ENCODE measurements at places on chromosomes 6 and 20.
A peak's percentile ranks its signal among the peaks of the same experiment; 100 is the strongest.

GRCh38 chr6:99521633-99522151, 6.5 kb upstream of the USP45 start:
- DNase-seq: peak; percentile 34

- DNase-seq: no peak
Observed at GRCh38 chr20:17871886-17872285, 96.7 kb downstream of the SNX5 start.

DNA sequence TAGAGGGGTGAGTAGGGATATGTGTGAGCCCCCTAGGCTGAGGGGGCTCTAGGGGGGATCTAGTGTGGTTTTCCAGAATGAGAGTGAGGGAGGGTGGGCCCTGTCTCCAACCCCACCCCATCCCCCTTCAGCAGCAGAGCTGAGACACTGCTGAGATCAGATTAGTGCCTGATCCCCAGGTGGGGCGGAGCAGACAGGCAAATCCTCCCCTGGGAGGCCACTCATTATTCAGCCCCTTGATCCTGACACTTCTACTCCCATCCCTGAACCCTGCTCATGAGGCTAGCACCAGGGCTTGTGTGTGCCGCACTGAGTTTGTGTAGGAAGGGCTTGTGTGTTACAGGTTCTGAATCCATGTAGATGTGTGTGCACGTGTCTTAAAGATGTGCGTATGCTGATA, 42.5 kb downstream of the SPDEF start:
- no peak for DNase-seq

DNA sequence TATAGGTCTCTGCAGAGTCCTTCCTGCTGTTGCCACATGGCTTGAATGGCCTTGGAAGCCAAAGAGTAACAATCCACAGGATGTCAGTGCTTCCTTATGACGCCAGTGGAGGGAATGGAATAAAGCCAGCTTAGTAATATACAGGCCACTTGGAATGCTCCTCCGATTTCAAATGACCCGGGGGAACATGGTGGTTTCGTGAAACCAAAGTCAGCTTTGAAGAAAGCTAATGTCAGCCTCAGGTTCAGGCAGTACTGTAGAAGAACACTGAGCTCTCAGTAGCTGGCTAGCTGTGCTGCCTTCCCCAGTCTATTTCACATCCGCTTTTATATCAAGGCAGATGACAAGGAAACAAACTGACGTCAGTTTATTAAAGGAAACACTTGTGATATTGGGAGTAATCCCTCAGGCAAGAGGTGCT, 189.1 kb downstream of the DTNBP1 start:
- no peak for DNase-seq

DNA sequence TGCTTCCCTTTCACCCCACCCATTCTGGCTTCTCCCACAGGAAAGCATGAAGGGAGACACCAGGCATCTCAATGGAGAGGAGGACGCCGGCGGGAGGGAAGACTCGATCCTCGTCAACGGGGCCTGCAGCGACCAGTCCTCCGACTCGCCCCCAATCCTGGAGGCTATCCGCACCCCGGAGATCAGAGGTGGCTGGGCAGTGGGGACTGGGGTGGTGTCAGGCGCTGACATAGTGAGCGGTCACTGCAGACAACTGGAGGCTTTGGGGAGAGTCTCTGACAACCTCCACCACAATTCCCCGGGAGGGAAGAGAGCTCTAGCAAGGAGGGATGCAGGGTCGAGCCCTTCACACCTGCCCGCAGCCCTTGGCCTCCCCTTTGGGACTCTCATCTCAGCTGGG, 18.1 kb downstream of the DNMT3B start:
- DNase-seq: no peak

DNA sequence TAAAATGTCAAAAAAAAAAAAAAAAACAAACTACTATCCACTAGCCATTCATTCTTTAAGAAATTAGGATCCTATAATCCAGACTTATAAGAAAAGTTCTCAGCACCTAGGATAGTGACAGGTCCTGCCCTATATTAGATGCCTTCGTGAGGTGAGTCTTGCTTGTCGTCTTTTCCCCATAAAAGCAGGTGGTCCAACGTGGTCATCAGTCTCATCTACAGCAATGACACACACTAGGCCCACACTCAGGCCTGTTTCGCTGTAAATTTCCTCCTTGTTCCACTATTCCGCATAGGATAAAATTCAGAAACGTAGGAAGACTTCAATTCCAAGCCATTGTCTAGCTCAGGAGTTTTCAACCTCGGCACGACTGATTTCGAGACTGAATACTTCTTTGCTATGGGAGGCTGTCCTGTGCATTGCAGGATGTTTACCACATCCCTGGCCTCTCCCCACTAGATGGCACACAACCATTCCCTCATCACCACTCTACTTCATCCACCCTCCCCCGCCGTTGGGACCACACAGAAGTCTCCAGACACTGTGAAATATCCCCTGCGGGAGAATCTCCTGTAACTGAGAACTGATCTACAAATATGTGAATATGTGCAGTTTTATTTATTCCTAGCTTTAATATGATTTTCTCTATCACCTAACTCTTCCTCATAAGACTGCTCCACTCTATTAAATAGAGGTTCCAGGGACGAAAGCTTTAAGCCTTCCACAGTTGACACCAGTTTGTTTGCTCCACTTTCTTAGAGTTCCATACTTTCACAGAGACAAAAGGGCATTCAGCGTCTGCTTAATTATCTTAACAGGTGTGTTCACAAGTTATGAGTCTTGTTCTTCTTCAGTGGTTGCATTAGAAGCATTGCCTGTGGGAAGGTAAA, 346.3 kb downstream of the BMP2 start:
- peak; percentile 33 for DNase-seq

GRCh38 chr6:67889682-67889995, 745.4 kb upstream of the ADGRB3 start:
- no peak for DNase-seq

DNA sequence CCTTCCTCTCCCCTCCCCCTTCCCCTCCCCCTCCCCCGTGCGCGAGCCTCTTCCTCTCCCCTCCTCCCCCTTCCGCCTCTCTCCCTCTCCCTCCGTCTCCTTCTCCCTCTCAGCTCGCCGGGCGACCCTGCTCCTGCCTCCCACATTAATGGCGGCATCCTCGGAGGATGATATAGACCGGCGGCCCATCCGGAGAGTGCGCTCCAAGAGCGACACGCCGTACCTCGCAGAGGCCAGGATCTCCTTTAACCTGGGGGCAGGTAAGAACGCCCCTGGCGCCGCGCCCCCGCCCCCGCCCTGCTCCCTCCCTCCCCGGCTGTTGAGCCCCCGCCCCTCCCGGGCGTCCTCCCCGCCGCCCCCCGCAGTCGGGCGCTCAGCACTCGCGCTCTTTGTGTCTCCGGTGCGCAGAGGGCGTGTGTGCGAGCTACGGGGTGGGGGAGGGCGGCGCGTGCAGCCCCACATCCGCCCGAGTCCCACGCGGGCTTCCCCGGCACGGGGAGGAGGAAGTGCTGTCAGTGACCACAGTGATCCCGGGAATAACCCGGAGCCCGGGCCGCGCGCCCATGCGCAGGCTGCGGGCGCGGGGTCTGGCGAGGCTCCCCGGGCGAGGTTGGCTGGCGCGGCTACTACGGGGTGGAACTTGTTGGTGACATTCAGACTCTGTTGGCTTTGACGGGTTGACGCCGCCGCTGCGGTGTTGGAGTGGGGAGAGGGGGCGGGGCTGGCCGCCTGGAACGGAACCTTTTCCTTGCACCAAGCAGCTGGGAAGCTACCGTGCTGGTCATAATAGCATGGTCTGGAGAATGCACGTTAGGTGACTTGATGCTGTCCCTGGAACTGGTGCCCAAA, 33.2 kb downstream of the PHACTR1 start:
- DNase-seq: peak; percentile 28

DNA sequence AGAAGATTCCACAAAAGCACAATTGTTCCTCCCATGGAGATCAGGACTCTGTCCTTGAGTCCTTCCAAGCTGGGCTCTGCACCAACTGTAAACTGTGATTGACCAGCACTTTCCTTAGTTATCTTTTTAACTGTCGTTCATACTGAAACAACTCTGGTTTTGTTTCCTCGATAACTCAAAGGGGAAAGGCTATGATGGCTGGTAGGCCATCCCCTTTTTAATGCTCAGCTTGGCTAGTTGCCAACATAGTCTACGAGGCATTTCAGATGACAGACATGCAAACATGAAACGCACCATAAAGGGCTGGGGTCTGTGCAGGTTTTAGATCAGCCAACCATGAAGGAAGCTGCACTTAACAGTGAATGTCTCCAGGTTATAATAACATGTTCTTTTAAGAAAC, 497.1 kb upstream of the ARID1B start:
- DNase-seq: no peak

- DNase-seq: no peak
Observed at GRCh38 chr6:42350911-42351310, 100.8 kb downstream of the TRERF1 start.

- DNase-seq: no peak
Observed at GRCh38 chr6:128073389-128073788, 172.5 kb upstream of the THEMIS start.

DNA sequence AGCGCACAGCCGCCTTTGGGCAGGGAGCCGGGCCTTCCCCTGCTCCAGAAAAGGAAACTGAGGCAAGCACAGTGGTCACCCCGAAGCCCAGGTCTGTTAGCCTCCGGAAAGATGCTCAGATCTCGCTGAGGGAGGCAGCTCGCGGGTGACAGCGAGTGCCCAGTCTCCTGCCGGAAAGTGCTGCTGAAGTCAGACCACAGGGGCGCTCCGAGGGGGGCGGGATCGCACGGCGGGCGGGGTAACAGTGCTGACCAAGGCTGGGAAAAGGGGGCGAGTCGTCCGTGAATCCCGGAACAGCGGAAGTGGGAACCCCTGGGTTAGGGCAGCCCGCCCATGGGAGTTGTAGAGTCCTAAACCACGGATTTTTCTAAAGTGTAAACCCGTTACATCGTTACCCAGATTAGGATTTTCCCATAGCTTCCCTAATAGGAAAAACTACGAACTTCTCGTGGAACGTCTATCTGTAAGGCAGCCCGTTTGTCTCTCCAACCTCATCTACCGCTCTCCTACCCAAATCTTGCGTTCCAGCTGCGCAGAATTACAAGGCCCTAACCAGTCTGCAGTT, 504 bp downstream of the VPS16 start:
- DNase-seq: peak; percentile 87

- no peak for DNase-seq
Observed at GRCh38 chr20:54658525-54658924, 183.1 kb downstream of the DOK5 start.

GRCh38 chr6:162706232-162706631, 21.3 kb downstream of the PRKN start:
- peak; percentile 70 for DNase-seq

GRCh38 chr6:44697327-44697726, 309.8 kb downstream of the CDC5L start:
- peak; percentile 55 for DNase-seq

DNA sequence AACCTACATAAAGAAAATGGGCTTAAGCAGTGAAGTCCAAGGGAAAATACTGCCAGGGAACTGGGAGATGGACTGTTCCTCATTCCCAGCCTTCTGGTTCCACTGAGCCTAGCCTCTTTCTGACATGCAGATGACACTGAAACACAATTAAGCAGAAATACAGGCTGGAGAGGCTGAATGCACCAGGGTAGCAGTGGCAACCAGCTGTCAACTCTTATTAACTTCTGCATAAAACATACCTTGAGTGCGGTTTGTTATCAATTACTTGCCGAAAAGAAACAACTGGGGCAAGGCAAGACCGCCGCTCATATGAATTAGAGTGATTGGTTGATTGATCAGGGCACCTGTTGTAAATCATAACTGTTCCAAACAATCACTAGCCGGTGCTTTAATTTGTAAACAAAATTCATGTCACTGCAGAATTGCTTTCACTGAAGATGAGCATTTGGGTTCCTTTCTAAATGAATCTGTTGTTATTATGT, 16.3 kb downstream of the TFAP2B start:
- DNase-seq: no peak

GRCh38 chr6:168208854-168209253, 110.7 kb downstream of the DACT2 start:
- no peak for DNase-seq

GRCh38 chr6:54194067-54194466, 82.8 kb downstream of the MLIP start:
- DNase-seq: no peak

- no peak for DNase-seq
Observed at GRCh38 chr6:129701721-129702455, 8.1 kb downstream of the ARHGAP18 start.

DNA sequence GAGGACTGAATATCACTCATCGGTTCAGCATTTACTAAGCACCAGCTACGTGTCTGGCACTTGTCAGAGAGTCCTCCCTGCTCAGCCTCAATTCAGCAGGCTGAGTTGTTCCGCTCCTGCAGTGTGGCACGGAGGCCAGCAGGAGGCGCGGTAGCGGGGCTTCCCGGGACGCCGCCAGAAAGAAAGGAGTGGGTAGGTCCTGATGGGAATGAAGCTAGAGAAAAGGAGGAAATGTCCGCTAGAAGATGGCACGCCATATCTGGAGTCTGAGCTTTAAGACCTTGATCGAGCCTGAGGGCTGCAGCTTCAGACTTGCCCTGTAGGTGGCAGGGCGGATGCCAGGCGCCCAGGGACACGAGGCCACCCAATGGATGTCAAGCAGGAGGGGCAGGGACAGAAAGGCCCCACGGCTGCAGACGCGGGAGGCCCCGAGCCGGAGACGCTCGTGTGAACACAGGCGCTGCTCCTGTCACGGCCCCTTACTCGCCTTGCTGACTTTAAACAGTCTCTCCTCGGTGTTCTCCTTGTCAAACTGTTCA, 18.7 kb downstream of the SERPINB6 start:
- peak; percentile 84 for DNase-seq

DNA sequence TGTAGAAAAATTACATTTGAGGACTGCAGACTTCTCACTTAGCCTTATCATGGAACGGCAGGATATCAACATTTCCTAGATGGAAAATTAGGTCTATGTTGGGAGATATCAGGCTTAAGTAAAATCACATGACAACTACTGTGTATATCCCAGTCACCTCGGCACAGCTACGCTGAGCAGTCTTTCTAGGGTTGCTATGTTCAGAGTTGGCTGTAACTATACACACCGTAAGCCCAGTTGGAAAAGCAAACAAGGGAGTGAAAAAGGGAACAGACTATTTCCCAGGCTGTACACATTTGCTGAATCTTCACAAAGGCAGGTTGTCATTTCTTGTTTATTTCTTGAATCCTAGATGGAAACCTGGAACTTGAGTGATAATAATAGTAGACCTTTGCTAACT, 80.7 kb upstream of the PTPRK start:
- no peak for DNase-seq
